ENCODE measurements at places on chromosomes 3 and 15. TPM values are rescaled to one million over a fixed set of nuclear protein-coding genes. Genes with fewer than 3 reads are reported as not detected.

Gene CCDC9B
- total RNA-seq = 8.5 TPM

Gene PLCH1
- not detected for total RNA-seq

Gene ASB14
- total RNA-seq = 0.11 TPM

Gene AADAC
- total RNA-seq = not detected

Gene USP13
- total RNA-seq = 11.8 TPM

Gene PEAK1
- 130 TPM for total RNA-seq

Gene RAB6B
- 0.78 TPM for total RNA-seq

Gene IFT122
- total RNA-seq = 35.1 TPM

Gene CCDC80
- 1,114 TPM for total RNA-seq

Gene MKRN2OS
- not detected for total RNA-seq

Gene GPR62
- 0.11 TPM for total RNA-seq

Gene FYCO1
- 26.7 TPM for total RNA-seq

Gene ALDH1A3
- total RNA-seq = 24.4 TPM

Gene SMCO1
- total RNA-seq = not detected

Gene WDR72
- not detected for total RNA-seq

Gene PPARG
- 3.1 TPM for total RNA-seq

Gene RETNLB
- not detected for total RNA-seq

Gene LMLN
- total RNA-seq = 8.9 TPM

Gene PRTG
- total RNA-seq = 3.4 TPM

Gene FSTL1
- total RNA-seq = 2,986 TPM

Gene EPHB1
- 0.52 TPM for total RNA-seq

Gene BFSP2
- total RNA-seq = not detected

Gene SERINC4
- not detected for total RNA-seq

Gene TM6SF1
- total RNA-seq = 0.11 TPM

Gene RBMS3
- total RNA-seq = 123 TPM

Gene PPP1R14D
- not detected for total RNA-seq

Gene CAMP
- not detected for total RNA-seq

Gene MTFMT
- total RNA-seq = 23.1 TPM

Gene ARL14
- total RNA-seq = 0.11 TPM

Gene SNURF
- total RNA-seq = 11.7 TPM

Gene MYZAP
- 0.65 TPM for total RNA-seq

Gene CAMKV
- total RNA-seq = not detected

Gene SPTSSB
- 0.11 TPM for total RNA-seq

Gene NEDD4
- total RNA-seq = 30.5 TPM

Gene THRB
- total RNA-seq = 1.6 TPM

Gene DISP2
- 0.13 TPM for total RNA-seq

Gene SEMA5B
- 0.13 TPM for total RNA-seq

Gene EHHADH
- total RNA-seq = 7.3 TPM

Gene TLR9
- 0.13 TPM for total RNA-seq

Gene CD86
- not detected for total RNA-seq

Gene MRPL3
- total RNA-seq = 110 TPM

Gene SRGAP3
- 4.4 TPM for total RNA-seq

Gene PTPRG
- total RNA-seq = 110 TPM

Gene CERS3
- not detected for total RNA-seq

Gene TTC21A
- 6.8 TPM for total RNA-seq

Gene CADM2
- total RNA-seq = not detected

Gene FRMD4B
- total RNA-seq = 52.8 TPM

Gene MEIS2
- 15.8 TPM for total RNA-seq

Gene INKA1
- total RNA-seq = 2.8 TPM

Gene DPPA4
- not detected for total RNA-seq

Gene GOLIM4
- total RNA-seq = 59.2 TPM

Gene CHAC1
- total RNA-seq = 9.8 TPM

Gene TRAIP
- 2.1 TPM for total RNA-seq

Gene TMF1
- total RNA-seq = 61.0 TPM

Gene FOXL2
- 0.11 TPM for total RNA-seq

Gene CDHR4
- 0.13 TPM for total RNA-seq
